Cortex of kidney (tissue), 1 donor: ENCODE measurements at places on chromosomes 7 and 10.

DNA sequence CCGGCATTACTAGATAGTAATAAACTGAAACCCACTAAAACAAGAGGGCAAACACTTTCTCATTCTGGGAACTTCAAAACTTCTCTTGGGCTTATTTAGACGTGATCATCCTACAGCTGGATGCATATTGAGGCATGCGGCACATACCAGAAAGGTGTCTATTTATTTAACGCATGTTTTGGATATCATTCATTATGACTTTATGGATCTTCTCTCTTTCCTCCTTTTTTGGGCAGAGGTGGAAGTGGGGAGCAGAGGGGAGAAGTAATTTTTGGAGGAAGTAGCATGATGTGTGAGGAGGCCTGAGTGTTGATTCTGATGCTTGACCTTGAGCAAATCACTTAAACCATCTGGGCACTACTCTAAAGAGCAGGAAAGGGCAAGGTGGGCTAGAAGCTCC is 270.6 kb downstream of the TRIL start:
- DNase-seq = no peak

DNA sequence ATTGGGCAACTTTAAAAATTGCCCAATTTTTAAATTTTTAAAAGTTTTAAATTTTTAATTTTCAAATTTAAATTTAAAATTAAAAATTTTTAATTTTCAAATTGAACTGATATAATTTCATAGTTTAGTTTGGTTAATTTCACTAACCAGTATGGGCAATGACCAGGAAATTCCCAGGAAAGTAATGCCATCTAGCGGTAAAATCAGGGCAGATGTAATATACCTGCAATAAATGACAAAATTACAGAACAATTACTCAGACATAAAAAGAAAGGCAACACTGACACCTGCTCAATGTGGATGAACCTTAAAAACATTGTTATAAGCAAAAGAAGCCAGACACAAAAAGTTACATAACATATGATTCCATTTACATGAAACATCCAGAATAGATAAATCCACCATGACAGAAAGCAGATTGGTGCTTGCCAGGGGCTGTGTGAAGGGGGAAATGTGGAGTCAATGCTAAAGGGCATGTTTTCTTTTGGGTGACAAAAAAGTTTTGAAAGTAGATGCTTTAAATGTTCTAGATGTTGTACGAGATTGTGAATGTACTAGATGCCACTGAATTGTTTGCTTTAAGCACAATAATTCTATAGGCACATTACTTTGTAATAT is 28.6 kb upstream of the SLC16A12 start:
- no peak for DNase-seq

GRCh38 chr10:56116684-56117083 is 244.4 kb downstream of the ZWINT start:
- DNase-seq = no peak

- no peak for DNase-seq
Observed at GRCh38 chr10:89548673-89549072, 13.3 kb upstream of the SLC16A12 start.

DNA sequence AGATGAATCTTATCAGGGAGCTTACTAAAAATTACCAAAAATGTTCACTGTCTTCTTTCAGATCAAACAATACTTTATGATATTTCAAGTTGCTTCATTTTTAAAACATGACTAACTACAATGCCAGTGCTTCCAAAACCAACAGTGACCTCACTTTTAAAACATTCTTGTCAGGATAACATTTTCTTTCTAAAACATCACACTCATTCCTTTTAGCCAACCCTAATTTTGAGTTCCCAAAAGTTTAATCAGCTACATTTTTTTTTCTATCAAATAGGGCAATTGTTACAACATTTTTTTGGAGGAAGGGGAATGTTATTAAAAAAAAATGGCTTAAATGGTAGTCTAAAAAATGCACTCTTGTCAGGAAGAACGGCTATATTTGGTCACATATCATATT is 37.3 kb downstream of the RTKN2 start:
- DNase-seq = no peak

- no peak for DNase-seq
Observed at GRCh38 chr10:70130878-70131559, 1.6 kb downstream of the AIFM2 start.
